ENCODE measurements at places on chromosomes 13 and 19.

DNA sequence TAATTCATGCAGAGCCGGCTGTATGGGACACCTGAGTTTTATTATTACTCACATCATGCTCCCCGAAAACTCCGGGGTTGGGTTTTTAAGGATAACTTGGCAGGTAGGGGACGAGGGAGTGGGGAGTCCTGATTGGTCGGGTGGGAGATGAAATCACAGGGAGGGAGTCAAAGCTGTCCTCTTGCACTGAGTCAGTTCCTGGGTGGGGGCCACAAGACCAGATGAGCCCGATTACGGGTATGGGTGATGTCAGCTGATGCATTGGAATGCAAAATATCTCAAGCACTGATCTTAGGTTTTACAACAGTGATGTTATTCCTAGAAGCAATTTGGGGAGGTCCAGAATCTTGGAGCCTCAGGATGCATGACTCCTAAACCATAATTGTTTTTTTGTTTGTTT is 18.6 kb upstream of the COG3 start:
- DNase-seq, result no peak

- no peak for DNase-seq
Measured at GRCh38 chr19:29489172-29489951, 36.4 kb upstream of the VSTM2B start.

DNA sequence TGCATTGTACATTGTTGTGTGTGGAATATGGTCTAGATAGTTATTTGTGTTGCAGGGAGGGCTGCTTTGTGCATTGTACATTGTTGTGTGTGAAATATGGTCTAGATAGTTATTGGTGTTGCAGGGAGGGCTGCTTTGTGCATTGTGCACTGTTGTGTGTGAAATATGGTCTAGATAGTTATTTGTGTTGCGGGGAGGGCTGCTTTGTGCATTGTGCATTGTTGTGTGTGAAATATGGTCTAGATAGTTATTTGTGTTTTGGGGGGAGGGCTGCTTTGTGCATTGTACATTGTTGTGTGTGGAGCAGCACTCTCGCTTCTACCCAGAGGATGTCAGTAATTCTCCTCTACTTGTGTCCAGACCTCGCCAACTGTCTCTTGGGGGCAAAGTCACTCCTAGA is 36.3 kb upstream of the ZNF835 start:
- DNase-seq, result no peak

GRCh38 chr13:40780822-40781401 is 8.5 kb upstream of the SLC25A15 start:
- DNase-seq, result no peak

DNA sequence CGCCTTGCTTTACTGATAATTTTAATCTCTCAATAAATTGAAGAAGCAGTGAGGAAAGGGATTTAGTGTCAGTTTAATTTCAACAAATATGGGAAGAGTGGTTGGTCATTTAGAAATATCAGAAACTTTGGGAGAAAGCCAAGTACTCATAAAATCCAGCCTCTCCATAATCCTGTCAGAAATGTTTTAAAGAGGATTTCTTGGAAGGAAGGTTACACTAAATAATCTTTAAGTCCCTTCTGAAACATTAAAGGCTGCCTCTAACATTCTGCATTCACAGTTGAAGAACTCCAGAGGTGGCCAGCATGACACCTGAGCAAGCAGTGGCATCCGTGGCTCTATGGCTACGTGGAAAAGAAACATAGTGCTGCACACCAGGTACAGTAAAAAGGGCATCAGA is 378.5 kb downstream of the ENOX1 start:
- no peak for DNase-seq

- DNase-seq, result no peak
Measured at GRCh38 chr13:80548915-80549314, 208.0 kb upstream of the SPRY2 start.

- no peak for DNase-seq
Measured at GRCh38 chr13:28718196-28718542, 601 bp downstream of the SLC46A3 start.

DNA sequence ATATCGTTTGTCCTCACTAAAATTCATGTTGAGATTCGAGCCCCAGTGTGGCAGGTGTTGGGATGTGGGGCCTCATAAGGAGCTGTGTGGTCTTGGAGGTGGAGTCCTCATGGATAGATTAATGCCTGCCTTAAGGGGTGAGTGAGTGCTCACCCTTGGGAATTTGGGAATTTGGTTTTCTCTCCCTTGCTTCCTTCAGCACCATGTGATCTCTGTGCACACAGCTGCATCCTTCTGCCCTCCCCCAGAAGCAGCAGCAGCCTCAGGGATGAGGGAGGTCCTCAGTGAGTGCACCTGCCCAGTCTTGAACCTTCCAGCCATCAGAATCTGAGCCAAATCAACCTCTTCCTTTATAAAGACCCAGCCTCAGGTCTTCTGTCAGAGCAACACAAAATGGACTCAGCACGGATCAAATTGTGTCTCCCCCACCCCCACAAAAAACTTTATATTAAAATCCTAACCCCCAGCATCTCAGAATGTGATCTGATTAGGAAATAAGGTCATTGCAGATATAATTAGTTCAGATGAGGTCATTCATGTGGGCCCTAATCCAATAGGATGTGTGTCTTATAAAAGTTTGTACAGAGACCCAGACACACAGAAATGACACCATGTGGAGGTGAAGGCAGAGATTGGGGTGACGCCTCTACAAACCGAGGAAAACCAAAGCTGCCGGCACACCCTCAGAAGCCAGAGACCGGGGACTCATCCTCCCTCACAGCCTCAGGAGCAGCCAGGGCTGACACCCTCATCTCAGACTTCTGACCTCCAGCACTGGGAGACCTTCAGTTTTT is 12.9 kb downstream of the CYTH2 start:
- no peak for DNase-seq

- DNase-seq, result peak; percentile 93
Measured at GRCh38 chr19:44356383-44357111, at the start of gene ZNF112. Gene ZNF112, minus strand, starts transcription at chr19:44356680. Its CDS starts 16,141 bp downstream, at chr19:44340539.

DNA sequence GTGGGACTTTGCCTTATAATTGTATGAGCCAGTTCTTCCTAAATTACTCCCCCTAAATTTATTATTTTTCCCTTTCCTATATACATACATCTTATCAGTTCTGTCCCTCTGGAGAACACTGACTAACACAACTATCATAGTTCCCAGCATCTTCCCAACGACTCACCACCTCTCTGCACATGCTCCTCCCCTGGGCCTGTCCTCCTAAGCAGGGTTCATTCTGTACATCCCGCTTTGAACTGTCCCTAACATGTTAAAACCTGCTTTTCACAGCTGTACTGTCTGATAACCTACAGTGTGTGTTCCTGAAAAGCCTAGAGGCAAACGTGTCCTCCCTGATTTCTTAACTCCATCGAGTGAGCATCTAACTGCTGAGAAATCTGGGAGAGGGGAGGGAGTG is 141.7 kb downstream of the EFNB2 start:
- no peak for DNase-seq

DNA sequence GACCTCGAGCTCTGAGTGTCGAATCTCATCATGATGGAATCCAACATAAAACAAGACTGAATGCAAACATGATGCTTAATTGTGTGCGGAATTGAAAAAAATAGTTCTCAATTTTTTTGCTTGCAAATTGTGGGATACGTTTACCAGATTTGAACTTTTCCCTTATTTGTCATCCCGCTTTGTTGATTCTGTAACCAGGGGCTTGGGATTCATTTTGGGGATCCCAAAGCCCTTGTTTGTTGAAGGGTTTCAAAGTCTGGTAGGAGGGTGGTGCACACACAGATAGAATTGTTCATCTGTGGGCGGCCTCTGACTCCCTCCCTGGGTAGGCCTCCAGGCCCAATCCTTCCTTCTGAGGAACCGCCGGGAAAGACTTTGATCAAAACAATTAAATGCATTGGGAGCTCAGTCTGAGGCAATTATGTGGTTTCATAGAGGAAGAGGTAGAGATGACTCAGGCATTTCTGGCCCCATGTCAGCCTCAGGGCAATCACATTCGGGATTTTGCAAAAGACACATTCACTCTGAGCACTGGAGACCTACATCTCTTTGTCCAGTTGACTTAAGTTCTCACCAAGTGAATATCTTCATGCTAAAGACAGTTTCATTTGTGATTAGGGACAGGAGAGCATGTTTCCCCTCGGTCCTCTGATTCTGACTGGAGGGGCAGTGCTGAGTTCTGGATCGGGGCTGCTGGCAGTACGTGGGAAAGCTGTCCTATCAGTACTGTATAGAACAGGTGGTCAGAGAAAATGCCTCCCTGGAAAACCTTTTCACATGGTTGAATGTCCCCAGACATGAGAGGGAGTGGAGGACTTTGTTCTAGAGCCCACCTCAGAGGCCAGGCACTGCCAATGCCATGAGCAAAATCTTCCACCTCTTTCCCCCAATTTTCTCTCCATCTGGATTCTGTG is 27.8 kb upstream of the IGFL4 start:
- no peak for DNase-seq

DNA sequence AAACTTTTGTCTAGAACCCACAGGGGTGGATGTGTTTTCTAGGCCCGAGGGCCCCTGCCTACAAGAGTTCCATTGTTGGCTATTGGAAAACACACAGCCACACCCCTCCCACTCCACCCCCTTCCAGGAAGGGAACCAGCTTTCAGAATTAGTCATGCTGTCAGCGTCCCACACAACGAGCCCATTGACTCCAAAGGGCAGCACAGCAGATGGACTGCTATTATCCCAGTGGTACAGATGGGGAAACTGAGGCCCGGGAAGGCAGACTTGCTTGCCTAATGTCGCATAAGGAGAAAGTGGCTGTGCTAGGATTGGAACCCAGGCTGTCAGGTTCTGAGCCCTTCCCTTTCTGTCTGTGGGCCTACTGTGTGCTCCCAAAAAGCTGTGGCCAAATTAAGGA is 8.1 kb upstream of the FXYD3 start:
- DNase-seq, result no peak

GRCh38 chr13:98976338-98976737 is 1.5 kb downstream of the DOCK9 start:
- no peak for DNase-seq

DNA sequence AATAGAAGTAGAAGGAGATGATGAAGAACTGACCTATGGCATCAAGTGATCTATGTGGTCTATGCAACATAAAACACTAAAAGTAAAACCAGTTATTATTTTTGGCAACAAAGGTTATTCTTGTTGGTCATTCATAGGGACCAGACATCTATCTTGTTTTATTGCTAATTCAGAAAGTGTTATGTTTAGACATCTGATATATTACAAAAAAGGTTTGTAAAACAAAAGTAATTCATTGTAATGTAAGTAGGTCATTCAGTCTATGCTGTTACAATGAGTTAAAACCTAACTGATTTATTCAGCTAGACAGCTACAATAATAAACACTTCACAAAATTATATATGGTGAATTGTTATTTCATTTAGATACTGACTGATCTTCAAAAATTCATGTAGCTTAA is 461.9 kb downstream of the PCDH17 start:
- no peak for DNase-seq

GRCh38 chr13:36850790-36851438 is 31.9 kb downstream of the RFXAP start:
- peak; percentile 60 for DNase-seq

DNA sequence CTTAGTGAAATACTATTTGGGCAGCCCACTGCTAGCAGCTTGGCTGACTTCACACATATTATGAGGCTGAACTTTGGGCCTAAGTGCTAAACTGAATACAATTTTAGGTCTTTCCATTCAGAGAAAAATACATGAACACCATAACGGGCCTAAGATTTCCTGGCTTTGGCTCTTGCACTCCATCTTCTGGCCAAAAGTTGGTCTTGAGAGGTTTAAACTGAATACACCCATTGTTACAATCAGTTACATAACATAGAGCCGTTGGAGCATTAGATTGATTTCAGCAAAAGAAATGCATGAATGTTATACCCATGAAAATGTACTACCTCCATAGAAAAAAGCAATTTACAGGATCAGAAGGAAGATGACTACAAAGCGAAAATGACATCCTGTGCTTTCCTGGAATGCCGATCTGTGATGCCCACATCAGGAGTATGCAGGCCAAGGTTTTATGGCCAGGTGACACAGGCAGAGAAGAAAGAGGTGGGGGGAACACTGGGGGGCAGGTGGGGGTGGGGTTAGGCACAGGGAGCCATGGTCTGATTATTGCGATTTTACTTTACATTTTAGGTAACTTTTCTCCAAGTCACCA is 11.1 kb upstream of the SHISA2 start:
- peak; percentile 51 for DNase-seq

GRCh38 chr13:50672025-50672424 is 171.5 kb downstream of the DLEU7 start:
- no peak for DNase-seq

DNA sequence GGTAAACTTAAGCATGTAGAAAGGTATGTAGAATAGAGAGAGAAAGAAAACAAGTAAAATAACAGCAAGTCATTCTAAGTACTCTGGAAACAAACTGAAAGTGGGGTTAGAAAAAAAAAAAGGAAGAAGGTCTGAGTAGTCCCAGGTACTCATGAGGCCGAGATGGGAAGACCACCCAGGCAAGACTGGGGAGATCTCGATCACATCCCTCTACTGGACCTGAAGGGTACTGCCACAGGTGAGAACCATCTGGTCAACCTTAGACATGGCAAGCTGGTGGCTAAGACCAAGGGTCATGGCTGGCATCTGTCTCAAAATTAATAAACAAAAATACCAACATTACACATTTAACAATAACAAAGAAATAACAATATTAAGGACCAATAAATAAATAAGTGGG is 36.3 kb upstream of the ZNF724 start:
- no peak for DNase-seq

- no peak for DNase-seq
Measured at GRCh38 chr19:10043286-10043927, 30.1 kb downstream of the RDH8 start.

- DNase-seq, result no peak
Measured at GRCh38 chr13:67509018-67509417, 278.9 kb upstream of the PCDH9 start.

- DNase-seq, result no peak
Measured at GRCh38 chr19:5498830-5499550, 43.8 kb downstream of the ZNRF4 start.

GRCh38 chr13:93147946-93148345 is 78.7 kb upstream of the GPC6 start:
- no peak for DNase-seq

- no peak for DNase-seq
Measured at GRCh38 chr19:44176590-44176989, 11.7 kb downstream of the ZNF226 start.

DNA sequence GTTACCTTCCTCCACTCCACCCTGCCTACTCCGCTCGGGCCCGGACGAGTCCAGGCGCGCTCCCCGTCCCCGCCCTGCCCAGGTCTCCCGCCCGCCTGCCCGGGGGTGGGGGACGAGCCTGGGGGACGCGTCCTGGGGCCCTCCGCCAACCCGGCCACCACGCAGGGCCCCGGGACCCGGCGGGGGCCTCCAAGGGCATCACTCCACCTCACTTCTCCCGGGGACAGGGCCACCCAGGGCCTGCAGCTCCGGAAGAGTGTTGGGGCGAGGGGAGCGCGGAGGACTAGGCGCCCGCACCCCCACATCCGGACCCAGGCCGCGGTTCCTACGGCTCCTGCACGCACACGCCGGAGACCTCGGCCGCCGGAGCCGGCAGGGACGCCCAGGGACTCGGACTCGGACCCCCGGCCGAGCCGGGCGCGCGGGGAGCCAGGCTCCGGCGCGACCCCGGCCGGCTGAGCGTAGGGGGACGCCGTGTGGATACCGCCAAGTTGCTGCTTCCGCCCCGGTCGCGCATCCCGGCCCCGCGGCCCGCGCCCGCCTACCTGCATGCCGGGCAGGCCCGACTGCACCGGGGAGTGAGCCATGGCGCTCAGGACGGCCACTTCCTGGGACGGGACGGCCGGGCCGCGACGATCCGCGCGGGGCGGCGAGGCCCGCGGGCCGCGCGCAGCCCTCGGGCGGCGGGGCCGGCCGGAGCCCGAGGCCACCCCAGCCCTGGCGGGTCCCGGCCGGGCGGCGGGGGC is 534 bp downstream of the STK24 start:
- peak; percentile 48 for DNase-seq

GRCh38 chr19:14167576-14168138 is 31.3 kb upstream of the ASF1B start:
- DNase-seq, result no peak
